ENCODE measurements at places on chromosomes 7 and 10. TPM values are rescaled to one million over a fixed set of nuclear protein-coding genes. Genes with fewer than 3 reads are reported as not detected.
A peak's percentile ranks its signal among the peaks of the same experiment; 100 is the strongest.

GRCh38 chr7:128163473-128163872 lies 77.6 kb upstream of the LEP start:
- peak; percentile 60 for DNase-seq

DNA sequence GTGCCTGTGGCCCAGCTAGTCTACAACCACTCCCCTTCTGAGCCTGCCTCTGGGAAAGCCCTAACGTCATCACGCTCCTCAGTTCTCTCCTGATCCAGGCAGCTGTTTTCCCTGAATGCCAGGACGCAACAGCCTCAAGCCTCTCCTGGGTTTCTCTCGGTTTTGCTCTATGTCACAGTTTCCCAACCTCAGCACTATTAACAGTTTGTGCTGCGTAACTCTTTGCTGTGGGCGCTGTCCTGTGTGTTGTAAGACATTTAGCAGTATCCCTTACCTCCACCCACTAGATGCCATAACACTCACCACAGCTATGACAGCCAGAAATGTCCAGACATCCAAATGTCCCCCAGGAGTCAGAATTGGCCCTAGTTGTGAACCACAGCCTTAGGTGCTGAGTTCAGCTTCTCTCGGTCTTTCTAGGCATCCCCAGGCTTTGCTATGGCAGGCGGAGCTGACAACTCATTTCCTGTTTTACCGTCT lies 226.3 kb upstream of the NPVF start:
- no peak for DNase-seq

DNA sequence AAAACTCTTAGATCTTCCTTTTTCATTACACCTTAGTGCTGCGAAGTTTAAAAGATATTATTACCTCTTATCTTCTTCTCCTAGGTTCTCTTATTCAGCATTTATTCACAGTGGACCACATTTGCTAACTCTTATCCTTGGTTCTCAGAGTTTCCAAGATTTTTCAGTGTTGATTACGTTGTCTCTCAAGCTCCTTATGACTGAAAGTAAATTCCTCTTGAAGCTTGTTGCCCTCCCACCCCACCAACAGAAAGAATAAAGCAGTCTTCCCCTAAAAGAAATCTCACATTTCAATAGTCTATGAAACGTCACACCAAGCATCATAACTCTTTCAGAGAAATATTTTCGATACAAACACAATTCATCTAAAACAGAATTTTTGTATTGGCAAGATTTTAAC lies 362.5 kb downstream of the MAGI2 start:
- DNase-seq = no peak

STEAP2 gene
- 29.9 TPM for total RNA-seq

DNA sequence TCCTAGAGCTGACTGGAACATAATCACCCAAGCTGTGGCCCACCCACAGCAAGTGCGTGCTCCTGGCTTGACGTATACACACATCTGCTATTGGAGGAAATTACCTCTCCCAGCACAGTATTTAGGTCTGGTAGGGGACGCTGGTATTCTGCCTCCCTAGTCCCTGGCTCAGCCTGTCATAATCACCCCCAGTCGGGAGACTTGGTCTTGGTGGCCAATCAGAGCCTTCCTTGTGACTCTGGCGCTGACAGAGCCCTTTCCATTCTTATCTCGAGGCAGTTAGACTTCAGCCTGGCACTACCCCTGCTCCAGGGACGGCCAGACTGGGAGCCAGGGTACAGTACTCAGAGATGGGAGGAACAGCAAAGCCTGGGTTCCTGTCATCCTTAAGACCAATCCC lies 14.3 kb upstream of the PRKAG2 start:
- no peak for DNase-seq

DNA sequence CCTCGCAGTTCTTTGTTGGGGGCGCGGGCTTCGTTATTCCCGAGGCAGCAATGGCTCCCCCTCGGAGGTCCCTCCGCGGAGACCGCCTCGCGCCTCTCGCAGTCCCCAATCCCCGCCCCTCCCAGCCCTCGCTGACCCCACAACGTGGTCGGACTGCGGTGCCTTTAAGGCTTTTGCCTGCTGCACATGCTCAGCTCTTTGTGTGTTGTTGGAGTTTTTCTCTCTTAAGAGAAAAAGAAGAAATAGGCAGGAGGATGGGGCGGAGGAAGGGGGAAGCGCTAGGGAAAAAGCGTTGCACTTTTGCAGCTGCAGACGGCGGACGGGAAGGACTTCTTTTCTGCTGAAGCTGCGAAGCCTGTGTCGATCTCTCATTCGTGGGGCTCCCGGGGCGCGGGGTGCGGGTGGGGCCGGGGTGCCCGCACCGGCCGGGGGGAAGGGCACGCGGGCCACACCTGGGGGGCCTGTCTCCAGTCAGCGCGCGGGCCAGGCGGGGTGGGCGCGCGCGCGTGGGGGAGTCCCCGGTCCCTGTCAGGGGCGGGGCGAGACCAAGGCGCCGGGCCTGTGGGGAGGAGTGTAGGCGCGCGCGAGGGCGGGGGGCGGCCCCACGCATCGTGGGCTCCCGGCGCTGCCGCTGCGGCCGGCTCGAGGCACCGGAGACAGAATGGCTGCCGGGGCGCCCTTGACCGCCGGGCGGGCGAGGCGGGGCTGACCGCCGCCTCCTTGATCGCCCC lies 445 bp upstream of the ATRNL1 start:
- DNase-seq = no peak

GRCh38 chr10:82645221-82645620 lies 770.2 kb downstream of the NRG3 start:
- DNase-seq = no peak

- no peak for DNase-seq
These were observed 461.4 kb upstream of the POT1 start for GRCh38 chr7:125390981-125391380.

CFAP46 gene
- total RNA-seq = not detected

- DNase-seq = no peak
These were observed 494.0 kb downstream of the TNS3 start for GRCh38 chr7:47087866-47088265.
